ENCODE measurements at places on chromosomes 3 and 15. TPM values are rescaled to one million over a fixed set of nuclear protein-coding genes. Genes with fewer than 3 reads are reported as not detected.
A peak's percentile ranks its signal among the peaks of the same experiment; 100 is the strongest.

DNA sequence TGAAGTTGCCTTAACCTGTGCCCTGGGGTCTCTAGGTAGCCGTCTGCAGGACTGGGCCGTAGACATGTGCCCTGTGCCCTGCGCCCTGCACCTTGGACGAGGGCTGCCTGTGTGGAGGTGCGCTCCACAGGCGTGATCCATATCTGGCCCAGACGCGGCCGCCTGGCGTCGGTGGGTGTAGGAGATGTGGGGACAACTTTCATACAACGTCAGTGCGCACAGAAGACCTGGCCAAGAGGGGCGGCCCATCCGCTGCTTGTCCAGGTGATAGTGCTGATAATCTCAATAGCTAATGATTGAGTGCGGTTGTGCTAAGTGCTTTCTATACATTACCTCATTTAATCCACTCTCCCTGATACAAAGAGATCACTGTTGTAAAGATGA, 665 bp upstream of the RASGRP1 start:
- no peak for DNase-seq

FOXB1 gene
- total RNA-seq: not detected

- DNase-seq: no peak
Measured at GRCh38 chr3:12861611-12862010, 20.2 kb upstream of the RPL32 start.

DNA sequence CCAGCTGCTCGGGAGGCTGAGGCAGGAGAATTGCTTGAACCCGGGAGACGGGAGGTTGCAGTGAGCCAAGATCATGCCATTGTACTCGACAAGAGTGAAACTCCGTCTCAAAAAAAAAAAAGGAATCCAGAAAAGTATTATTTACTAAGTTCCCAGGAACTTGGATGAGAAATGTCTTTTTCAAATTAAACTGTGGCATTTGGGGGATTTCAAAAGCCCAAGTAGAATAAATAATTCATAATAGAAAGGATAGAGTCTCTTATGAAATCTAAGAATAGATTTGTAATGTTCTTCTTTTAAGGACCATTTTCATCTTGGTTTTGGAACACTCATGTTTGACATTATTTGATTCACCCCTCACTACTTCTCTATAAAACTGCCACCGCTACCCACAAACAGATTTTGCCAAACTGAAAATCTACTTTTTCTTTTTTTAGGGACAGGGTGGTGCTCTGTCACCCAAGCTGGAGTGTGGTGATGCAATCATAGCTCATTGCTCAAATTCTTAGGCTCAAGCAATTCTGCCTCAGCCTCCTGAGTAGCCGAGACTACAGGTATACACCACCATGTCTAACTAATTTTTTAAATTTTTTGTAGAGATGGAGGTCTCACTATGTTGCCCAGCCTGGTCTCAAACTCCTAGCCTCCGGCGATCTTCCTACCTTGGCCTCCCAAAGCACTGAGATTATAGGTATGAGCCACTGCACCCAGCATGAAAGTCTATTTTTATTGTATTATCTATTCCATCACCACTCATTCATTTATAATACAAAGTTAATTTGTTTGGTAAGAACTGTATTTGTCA, 99.3 kb downstream of the SENP2 start:
- DNase-seq: no peak

DNA sequence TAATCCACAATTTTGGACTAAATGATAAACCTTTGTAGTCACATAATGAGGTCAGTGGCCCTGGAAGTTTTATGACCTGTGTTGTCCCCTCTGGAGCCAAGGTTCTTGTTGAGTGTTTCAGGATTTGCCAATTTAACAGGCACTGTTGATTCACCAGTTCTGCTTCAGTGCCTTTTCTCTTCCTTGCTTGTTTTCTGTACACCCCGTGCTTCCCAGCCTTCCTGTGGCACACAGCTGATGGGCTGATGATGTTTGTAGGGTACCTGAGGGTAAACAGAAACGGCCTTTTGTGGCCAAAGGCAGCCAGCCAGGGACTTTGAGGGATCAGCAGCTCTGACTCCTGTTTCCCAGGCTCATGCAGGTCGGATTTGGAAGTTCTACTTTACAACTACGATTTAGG, 13.3 kb downstream of the GYG1 start:
- peak; percentile 15 for DNase-seq

IGF2BP2 gene
- total RNA-seq: 40.1 TPM

AGBL1 gene
- not detected for total RNA-seq

- DNase-seq: peak; percentile 89
Measured at GRCh38 chr15:52100807-52101442, 11.7 kb downstream of the BCL2L10 start.

DNA sequence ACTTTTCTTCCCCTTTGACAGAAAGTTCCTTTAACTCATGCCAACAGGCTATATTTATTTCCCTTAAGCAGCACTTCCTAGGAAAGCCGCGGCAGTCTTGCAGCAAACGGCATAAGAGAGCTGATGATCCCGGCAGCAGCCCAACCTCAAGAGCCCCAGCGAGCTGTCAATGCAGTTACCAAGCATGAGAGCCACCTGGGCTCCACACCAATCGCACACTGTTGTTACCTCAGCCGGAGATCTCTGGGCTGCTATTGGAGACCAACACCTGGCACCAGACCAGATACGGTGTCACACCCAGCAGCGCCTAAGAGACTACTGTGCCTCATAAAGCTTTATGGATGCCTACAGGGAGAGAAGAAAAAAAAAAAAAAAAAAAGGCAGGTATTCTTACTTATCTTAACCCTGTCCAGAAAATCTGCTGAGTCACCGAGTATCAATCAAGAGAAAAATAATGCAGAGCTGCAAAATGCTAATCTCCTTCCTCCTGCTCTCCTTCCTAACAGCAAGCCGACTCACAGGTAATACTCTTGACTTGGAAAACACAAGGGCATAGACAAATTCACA, 11.7 kb downstream of the ABCC5 start:
- DNase-seq: peak; percentile 27

- no peak for DNase-seq
Measured at GRCh38 chr15:70478251-70478990, 284.9 kb downstream of the UACA start.

GRCh38 chr3:42640771-42641370, 12.6 kb upstream of the ZBTB47 start:
- no peak for DNase-seq

- no peak for DNase-seq
Measured at GRCh38 chr3:117990627-117991026, 1044.0 kb downstream of the IGSF11 start.

SCN11A gene
- 0.25 TPM for total RNA-seq

DNA sequence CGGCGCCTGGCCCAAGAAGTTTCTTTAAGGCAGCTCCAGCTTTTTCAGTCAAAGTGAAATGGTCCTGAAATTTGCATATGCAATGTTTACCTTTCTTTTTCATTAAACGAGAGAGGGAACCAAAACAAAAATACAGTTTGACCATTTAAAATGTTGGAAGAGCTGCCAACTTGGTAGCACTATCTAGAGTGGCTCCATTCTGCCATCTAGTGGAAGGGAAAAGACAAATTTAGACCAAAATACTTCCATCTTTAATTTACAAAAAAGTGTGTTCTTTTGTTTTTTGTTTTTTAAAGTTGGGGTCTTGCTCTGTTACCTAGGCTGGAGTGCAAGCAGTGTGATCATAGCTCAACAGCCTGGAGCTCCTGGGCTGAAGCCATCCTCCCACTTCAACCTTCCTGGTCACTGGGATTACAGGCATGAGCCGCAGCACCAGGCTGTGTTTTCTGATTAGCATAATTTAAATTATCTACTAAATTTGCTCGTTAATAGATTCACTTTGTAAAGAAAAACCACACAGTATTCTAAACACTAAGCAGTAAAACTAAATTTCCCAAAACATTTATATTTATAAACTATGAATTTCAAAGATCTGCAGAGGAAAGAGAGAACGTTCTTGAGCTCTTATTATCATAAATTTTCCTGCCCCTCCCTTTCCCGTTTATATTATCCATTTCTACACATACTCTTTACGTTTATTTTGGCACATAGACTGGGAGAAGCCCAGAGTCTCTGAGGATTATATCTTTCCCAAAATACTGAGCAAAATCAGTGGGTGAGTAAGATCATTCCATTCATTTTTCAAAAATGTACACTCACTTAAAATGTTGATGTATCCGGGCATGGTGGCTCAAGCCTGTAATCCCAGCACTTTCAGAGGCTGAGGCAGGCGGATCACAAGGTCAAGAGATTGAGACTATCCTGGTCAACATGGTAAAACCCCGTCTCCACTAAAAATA, 15.4 kb upstream of the RFC4 start:
- peak; percentile 87 for DNase-seq

SLC22A13 gene
- 0.45 TPM for total RNA-seq

GRCh38 chr15:89362203-89363101, 27.8 kb upstream of the POLG start:
- DNase-seq: no peak

DNA sequence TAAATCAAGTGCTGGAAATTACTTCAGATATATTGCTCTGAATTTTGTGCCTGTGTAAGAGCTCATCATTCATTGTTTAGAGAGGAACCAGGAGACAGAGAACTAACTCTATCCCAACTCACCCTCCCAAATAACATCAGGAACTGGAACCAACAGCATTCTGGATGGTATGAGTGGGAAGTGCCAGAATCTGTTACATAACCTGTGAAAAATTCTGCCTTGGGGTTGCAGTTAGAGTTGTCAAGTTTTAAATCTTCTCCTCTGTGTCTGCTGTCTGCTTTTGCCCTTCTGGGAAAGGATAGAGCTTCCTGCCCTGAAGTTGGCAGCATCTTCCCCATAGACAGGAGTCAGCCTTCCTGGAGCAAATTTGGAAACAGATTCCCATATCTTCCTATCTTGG, 41.2 kb downstream of the TIMP4 start:
- DNase-seq: no peak

DNA sequence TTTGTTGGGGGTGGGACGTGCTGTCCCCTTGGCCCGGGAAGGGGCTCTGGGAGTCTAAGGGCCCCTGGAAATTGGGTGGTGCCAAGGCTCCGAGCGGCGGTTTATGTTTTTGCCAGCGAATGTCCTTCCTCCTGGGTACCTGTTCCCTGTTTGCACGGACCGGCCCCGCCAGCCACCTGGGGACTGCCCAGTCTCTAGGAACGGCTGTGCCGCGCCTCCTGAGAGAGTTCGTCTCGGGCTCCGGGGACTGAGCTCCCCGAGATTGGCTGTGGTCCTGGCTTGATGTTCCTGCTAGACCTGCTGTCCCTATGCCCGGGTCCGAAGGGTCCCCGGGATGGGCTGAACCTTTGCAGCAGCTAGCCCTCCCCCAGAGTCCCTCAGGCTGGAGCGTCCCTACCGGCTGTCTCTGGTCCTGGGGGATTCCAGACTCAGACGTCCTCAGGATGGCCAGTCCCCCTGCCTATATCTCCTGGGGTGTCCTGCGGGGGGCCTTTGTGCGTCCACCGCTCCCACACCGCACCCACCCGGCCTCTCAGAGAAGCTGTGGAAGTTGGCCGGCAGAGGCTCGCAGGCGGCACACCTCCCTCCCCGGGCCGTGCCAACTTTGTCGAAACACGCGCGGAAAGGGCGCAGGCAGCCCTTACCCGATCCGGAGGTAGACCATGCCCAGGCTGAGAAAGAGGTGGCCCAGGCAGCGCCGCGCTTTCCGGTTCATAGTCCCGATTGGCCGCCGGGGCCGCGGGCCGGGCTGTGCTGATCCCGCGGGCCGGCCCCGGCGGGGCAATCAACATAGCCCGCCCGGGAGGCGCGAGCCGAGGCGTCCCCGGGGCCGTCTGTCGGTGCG, 547 bp downstream of the WNT7A start:
- DNase-seq: no peak

DNA sequence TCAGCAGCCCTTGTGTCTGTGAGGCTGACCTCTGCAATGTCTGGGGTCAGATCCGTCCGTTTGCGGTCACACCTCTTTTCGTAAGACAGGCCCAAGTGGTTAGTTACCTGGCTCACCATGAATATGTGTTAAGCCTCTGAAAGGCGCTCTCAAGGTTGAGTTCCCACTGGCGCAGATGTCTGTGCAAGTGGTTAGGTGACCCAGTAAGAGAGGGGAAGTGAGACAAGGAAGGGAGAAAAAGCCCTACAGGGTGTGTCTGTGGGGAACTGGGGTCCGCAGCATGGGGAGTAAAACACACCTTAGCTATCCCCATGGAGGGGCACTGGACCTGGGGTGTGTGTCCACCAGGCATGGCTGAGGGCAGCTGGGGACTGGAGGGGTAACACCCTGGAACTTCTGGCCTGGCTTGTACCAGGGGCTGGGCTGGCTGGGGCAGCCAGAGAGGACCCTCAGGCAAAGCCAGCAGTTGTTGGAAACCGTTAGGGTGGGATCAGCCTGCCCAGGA, 391.6 kb upstream of the PROK2 start:
- DNase-seq: no peak

GRCh38 chr3:168100777-168101492, 5.2 kb upstream of the GOLIM4 start:
- peak; percentile 44 for DNase-seq

BNC1 gene
- total RNA-seq: 0.27 TPM

GRCh38 chr3:41956574-41956973, 5.3 kb downstream of the ULK4 start:
- no peak for DNase-seq

GRCh38 chr3:172516318-172517214, 6.7 kb downstream of the TNFSF10 start:
- DNase-seq: peak; percentile 90

DNA sequence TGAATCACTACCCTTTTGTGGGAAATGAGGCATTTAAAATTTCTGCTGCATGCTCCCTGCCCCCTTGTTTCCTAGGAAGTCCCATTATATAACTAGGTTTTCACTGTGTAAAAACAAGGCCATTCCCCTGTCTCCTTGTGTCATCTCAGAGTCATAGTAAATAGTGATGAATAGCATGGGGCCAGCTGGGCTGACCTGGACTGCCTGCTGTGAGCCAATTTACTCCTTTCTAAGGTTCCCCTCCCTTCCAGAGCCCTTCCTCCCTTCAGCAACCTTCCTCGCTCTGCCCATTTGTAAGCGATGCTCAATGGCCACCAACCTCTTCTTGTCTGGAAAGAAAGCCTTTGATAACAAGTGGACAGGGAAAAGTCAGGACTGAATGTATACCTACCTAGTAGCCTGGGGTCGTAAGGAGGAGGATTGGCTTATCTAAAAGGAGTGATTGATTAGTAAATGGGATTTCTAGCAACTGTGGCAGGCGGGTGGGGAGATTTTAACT, 11.7 kb downstream of the ITGA11 start:
- no peak for DNase-seq

DNA sequence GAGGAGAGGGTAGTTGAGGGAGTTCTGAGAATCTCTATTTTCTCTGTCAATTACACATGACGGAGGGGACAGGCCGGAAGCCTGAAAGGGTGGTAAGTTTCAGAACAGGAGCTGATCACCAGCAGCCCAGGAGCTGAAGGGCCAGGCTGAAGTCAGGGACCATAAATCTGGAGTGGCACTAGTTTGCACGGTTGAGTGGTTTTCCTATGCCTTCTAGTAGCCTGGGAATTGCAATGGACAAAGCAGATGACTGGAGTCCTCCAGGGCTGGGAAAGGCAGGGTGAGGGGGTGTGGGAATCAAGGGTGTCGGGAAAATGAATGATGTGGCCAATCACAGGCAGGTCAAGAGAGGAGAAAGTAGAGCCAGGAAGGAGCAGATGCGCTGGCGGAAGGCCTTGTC, 72.5 kb downstream of the MAGEF1 start:
- no peak for DNase-seq

DNA sequence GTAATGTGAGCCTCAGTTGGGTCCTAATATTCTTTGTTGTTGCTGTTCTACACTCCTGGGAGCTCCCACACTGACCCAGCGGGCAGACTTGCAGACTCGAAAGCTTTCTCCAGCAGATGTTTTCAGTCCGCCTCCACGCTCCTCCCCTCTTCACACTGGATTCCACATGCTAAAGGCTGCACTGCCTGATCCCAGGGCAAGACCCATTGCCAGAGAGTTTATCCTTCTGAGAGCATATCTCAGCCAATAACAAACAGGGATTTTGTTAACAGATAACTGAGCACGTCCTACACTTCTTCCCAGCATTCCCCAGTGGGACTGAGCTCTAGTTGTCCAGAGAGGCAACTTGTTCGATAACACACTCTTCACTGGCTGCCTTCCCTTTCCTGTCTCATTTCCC, 8.0 kb upstream of the COL6A6 start:
- DNase-seq: peak; percentile 47

Measured in fibroblast of the aortic adventitia (primary cell).